Naive thymus-derived CD4-positive, alpha-beta T cell (primary cell): ENCODE measurements at places on chromosomes 4 and X. TPM values are rescaled to one million over a fixed set of nuclear protein-coding genes. Genes with fewer than 3 reads are reported as not detected.

- DNase-seq = no peak
These were observed 80.2 kb downstream of the C4orf51 start for GRCh38 chr4:145760176-145760575.

The NAT8L gene
- total RNA-seq = not detected

The CXCR3 gene
- 1.5 TPM for total RNA-seq

DNA sequence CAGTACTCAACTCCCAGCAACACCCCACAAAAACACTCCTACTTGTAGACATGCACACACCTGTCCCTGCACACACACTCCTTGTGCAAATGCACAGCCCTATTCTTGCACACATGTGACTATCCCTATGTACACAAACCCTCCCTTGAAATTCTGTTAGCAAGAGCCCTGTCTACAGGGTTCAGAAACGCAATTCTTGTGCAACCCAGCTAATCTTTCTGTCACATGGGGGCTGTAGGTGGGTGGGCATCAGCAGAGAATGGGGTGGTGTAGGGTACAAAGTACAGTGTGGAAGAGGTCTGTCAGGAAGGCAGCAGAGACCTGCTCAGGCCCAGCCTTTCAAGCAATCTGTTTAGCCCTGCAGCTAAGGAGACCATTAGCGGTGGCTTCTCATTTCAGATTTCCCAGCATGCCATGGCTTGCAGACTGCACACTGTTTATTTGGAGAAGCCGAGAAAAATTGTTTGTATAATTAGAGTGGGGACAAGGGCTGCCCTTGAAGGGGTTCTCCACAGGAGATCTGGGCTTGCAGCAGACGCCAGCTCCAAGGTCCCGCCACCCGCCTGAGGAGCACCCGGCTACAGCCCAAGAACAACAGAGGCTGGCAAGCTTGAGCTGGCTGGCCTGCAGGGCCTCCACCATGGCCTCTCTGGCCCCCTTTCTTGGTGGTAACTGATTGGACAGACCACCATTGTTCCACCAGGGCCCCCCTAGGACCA is 144.0 kb upstream of the PJA1 start:
- no peak for DNase-seq
